ENCODE measurements at places on chromosomes 2 and 18.

GRCh38 chr2:158043181-158043948 is 58.3 kb upstream of the UPP2 start:
- H3K4me3 ChIP-seq: no peak overlapping the region
- H3K27ac ChIP-seq: no peak overlapping the region
- no peak for DNase-seq
- H3K36me3 ChIP-seq: no peaks in the 10 kb centered on the region
- H3K4me1 ChIP-seq: no peaks in the 10 kb centered on the region
- no peaks in the 10 kb centered on the region for H3K27me3 ChIP-seq

DNA sequence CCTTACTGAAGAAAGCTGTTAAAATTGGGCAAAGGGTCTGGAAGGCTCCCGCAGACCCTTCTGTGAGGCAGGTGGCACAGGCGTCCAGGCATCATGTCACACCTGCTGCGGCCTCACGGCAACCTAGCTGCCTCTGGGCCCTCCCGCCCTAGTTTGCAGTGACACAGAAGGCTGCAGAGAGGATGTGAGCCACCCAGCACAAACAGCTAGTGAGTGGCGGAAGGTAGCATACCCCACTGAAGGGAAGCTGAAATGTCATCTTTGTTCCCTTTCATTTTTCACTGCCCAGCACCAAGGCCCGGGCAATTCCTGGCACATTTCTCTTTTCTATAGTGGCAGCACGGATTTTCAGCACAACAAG is 53.8 kb downstream of the TRAPPC12 start:
- no peak overlapping the region for H3K27ac ChIP-seq
- H3K4me1 ChIP-seq: peaks cover 6% of the 10 kb centered on the region
- H3K36me3 ChIP-seq: no peaks in the 10 kb centered on the region

GRCh38 chr2:74418312-74418711 is 3.1 kb downstream of the C2orf81 start:
- no peaks in the 10 kb centered on the region for H3K27me3 ChIP-seq
- H3K4me1 ChIP-seq: peaks cover 25% of the 10 kb centered on the region
- DNase-seq: no peak
- H3K4me3 ChIP-seq: no peak overlapping the region
- H3K36me3 ChIP-seq: no peaks in the 10 kb centered on the region

DNA sequence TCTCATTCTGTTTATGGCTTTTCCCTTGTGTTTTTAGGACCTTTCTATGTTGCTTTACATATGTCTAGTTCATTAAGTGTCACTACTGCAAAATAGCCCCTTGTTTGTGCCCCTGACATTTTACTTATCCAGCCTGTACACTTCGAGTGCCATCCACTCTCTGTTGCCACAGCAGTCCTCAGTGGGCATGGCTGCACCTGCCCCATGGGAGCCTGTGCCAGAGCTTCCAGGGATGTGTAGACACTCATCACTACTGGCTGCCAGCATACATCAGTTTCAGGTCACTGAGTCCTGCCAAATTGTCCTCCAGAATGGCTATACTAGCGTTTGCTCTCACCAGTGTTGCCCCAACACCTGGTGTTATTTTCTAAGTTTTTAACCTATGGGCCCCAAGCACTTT is 80.4 kb downstream of the ARMC9 start:
- DNase-seq: no peak
- no peak overlapping the region for H3K4me3 ChIP-seq
- H3K36me3 ChIP-seq: no peaks in the 10 kb centered on the region
- no peaks in the 10 kb centered on the region for H3K4me1 ChIP-seq

DNA sequence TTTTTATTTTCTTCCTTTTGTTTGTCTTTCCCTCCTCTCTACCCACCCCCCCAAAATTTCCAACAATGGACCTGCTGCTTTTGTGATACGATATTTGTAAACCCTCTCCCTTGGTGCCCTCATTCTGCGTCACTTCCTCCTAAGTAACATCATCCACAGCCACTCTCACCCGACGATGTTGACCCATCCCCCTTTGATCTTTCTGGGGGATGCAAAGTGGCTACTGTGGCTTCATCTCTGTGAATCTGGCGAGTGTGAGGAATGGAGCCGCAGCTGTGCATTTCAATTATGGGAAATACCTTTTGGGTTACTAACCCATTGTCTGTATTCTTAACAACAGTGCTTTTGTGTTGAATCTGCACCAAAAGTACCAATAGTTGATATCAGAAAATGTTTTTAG is 19.4 kb downstream of the ANTXR1 start:
- no peak overlapping the region for H3K4me3 ChIP-seq
- no peaks in the 10 kb centered on the region for H3K27me3 ChIP-seq
- H3K27ac ChIP-seq: no peak overlapping the region
- no peak for DNase-seq
- no peaks in the 10 kb centered on the region for H3K4me1 ChIP-seq

GRCh38 chr2:182193291-182193690 is 207.6 kb downstream of the PPP1R1C start:
- H3K27ac ChIP-seq: no peak overlapping the region
- no peak overlapping the region for H3K4me3 ChIP-seq
- no peak for DNase-seq
- no peaks in the 10 kb centered on the region for H3K36me3 ChIP-seq
- no peaks in the 10 kb centered on the region for H3K27me3 ChIP-seq

DNA sequence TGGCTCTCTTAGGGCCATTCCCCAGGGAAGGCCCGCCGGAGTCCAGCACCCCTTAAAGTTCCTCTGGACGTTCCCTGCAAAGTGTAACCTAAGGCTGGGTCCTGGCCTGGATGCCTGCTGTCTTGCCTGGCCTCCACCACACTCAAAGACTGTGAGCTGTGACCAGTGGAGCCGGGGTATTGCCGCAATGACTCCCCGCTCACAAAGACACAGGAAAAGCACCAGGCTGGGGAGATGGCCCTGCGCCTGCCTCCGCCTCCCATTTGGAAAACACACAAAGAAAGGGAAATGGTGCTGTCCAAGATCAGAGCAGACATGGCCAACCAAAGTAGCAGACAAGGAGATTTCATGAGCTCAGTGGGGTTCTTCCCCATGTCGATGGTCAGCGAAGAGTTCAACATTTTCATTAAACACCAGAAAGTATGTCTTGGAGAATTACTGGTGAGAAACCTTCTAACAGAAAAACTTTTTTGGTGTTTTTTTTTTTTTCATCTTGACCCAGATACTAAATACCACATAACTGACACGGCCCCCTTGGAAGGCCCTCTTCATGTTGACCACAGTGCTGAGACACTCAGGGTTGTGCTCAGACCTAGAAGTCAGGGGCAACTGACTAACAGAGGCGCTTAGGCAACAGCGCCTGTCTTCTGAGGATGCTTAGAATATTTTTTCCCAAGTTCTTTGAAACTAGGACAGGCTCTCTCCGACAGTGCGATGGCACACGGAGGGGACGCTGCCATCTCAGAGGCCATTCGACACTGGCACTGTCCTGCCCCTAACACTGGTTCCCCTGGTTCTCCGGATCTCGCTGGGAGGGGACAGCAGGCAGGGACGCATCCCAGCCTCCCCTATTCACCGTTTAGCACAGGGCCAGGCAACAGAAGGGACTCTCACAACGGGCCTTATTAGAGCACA is 226.4 kb upstream of the ID2 start:
- no peak for DNase-seq
- H3K4me3 ChIP-seq: no peak overlapping the region
- no peaks in the 10 kb centered on the region for H3K4me1 ChIP-seq
- H3K27me3 ChIP-seq: no peaks in the 10 kb centered on the region

GRCh38 chr2:99520195-99520594 is 30.4 kb upstream of the REV1 start:
- H3K27me3 ChIP-seq: no peaks in the 10 kb centered on the region
- H3K4me1 ChIP-seq: no peaks in the 10 kb centered on the region
- H3K36me3 ChIP-seq: no peaks in the 10 kb centered on the region

DNA sequence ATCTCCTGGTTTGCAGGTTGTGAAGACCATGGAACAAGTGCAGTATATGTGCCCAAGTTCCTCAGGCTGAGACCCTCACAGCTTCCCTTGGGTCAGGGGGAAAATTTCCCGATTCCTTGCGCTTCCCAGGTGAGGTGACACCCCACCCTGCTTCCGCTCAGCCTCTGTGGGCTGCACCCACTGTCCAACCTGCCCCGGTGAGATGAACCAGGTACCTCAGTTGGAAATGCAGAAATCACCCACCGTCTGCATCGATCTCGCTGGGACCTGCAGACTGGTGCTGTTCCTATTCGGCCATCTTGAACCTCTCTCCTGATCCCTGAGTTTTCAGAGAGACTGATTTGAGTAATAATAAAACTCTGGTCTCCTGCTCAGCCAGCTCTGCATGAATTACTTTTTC is 30.6 kb downstream of the CHCHD5 start:
- DNase-seq: no peak
- H3K4me1 ChIP-seq: no peaks in the 10 kb centered on the region
- H3K36me3 ChIP-seq: no peaks in the 10 kb centered on the region
- H3K27ac ChIP-seq: no peak overlapping the region
- H3K27me3 ChIP-seq: no peaks in the 10 kb centered on the region

DNA sequence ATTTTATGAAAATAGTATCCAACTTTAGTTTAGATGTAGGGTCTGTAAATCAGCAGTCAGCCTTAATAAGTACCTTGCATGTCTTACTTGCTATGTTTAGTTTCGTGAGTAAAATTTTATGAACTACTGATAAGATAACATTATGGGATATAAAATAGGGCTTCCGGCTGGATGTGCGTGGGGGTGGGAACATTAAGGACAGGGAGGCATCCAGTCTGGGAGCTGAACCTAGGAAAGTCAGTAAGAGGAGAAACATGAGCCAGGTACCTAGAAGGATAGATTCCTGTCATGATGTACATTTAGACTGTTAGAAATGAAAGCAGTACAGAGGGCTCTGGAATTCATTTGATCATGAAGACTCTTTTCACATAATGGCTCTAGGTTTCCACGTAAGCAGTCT is 12.7 kb upstream of the KCNJ13 start:
- no peaks in the 10 kb centered on the region for H3K27me3 ChIP-seq
- H3K4me3 ChIP-seq: no peak overlapping the region
- no peak for DNase-seq
- no peaks in the 10 kb centered on the region for H3K4me1 ChIP-seq

DNA sequence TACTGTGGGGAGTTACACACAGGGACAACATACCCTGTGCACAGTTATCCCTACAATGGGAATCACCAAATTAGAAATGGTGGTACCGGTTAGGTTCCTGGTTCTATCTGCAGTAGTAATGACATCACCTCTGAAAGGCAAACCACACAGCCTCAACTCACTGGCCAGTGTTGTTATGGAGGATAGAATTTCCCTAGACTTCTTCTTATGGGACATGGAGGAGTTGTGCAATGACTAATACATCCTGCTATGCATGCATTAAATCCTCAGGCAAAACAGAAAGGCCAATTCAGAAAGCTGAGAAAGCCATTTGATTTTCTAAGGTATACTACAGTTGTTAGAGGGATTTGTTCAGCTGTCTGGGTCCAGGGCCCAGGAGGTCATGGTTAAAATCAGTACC is 439.3 kb downstream of the TMX3 start:
- H3K36me3 ChIP-seq: no peaks in the 10 kb centered on the region
- no peak overlapping the region for H3K4me3 ChIP-seq
- H3K27me3 ChIP-seq: no peaks in the 10 kb centered on the region
- no peak for DNase-seq

DNA sequence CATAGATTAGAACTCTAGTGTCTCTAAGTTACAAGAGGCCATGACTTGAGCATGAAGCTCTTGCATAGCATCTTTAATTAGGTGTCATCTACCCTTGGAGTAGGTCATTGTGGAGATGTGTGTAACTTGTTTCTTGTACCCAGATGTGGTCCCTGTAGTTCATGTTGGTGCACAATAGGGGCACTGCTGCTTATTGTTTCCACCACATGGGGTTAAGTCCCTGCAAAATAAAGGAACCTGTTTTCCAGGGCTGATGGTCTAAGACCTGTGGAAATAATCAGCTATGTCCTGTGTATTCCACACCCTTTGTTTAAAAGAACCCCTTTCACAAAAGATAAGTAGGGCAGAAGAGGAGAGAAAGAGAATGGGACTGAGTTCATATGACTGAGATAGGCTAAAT is 28.6 kb downstream of the ASXL3 start:
- H3K27me3 ChIP-seq: no peaks in the 10 kb centered on the region
- no peak overlapping the region for H3K4me3 ChIP-seq
- H3K27ac ChIP-seq: no peak overlapping the region

- H3K36me3 ChIP-seq: no peaks in the 10 kb centered on the region
- H3K27ac ChIP-seq: no peak overlapping the region
- no peaks in the 10 kb centered on the region for H3K27me3 ChIP-seq
- H3K4me3 ChIP-seq: no peak overlapping the region
- peaks cover 5% of the 10 kb centered on the region for H3K4me1 ChIP-seq
Observed at GRCh38 chr2:216217904-216218260, 108.7 kb downstream of the XRCC5 start.

- H3K4me3 ChIP-seq: no peak overlapping the region
- H3K27ac ChIP-seq: no peak overlapping the region
Observed at GRCh38 chr18:70621710-70622109, 332.9 kb downstream of the SOCS6 start.

GRCh38 chr18:31688606-31689005 is 4.2 kb upstream of the B4GALT6 start:
- no peak for DNase-seq
- no peaks in the 10 kb centered on the region for H3K4me1 ChIP-seq
- no peaks in the 10 kb centered on the region for H3K36me3 ChIP-seq
- no peaks in the 10 kb centered on the region for H3K27me3 ChIP-seq
- H3K27ac ChIP-seq: no peak overlapping the region

- no peaks in the 10 kb centered on the region for H3K36me3 ChIP-seq
- no peak overlapping the region for H3K27ac ChIP-seq
- DNase-seq: peak; percentile 60
- no peaks in the 10 kb centered on the region for H3K4me1 ChIP-seq
- no peak overlapping the region for H3K4me3 ChIP-seq
Observed at GRCh38 chr2:105919191-105919811, 174.6 kb downstream of the NCK2 start.

GRCh38 chr18:36045241-36045991 is 21.9 kb downstream of the RPRD1A start:
- H3K4me3 ChIP-seq: no peak overlapping the region
- no peak for DNase-seq
- no peaks in the 10 kb centered on the region for H3K36me3 ChIP-seq
- H3K27me3 ChIP-seq: no peaks in the 10 kb centered on the region
- no peak overlapping the region for H3K27ac ChIP-seq

DNA sequence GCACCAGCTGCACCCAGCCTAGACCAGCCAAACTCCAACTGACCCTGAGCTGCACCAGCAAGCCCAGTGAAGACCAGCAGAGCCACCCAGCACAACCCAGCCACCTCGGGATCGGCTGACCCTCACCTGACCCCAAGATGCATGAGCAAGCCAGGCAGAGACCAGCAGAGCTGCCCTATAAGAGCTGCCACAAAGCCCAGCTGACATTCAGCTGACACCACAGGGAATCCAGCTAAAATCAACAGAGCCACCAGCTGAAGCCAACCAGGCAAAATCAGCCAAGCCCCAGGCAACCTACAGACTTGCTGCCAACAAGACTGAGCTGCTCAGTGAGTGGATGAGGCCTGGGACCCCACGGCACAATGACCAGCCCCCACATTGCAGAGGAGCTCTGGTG is 54.6 kb downstream of the CYP27C1 start:
- no peaks in the 10 kb centered on the region for H3K36me3 ChIP-seq
- H3K27me3 ChIP-seq: no peaks in the 10 kb centered on the region
- DNase-seq: no peak
- H3K27ac ChIP-seq: no peak overlapping the region

GRCh38 chr2:63186331-63186730 is 135.7 kb downstream of the OTX1 start:
- H3K4me3 ChIP-seq: no peak overlapping the region
- DNase-seq: no peak
- no peaks in the 10 kb centered on the region for H3K36me3 ChIP-seq
- no peak overlapping the region for H3K27ac ChIP-seq
- H3K27me3 ChIP-seq: no peaks in the 10 kb centered on the region
